ENCODE measurements at places on chromosomes 3 and 15. TPM values are rescaled to one million over a fixed set of nuclear protein-coding genes. Genes with fewer than 3 reads are reported as not detected.

DNA sequence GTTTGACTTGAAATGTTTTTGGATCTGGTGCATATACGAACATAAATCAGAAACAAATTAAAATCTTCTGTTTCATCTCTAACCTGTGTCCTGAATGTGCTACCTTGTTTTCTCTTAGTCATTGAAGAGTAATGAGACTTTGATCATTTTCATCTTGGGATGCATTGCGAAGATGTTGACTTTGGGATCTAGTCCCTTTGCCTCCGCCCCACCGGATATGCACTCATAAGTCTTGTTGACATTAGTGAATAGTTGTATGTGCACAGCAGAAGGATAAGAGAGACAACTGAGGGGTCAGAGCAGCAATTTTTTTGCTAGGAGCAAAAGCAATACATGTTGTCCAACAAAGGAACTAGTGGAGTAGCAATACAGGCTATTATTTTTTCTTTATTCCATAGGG lies 35.9 kb upstream of the SPRED1 start:
- DNase-seq: no peak

DNA sequence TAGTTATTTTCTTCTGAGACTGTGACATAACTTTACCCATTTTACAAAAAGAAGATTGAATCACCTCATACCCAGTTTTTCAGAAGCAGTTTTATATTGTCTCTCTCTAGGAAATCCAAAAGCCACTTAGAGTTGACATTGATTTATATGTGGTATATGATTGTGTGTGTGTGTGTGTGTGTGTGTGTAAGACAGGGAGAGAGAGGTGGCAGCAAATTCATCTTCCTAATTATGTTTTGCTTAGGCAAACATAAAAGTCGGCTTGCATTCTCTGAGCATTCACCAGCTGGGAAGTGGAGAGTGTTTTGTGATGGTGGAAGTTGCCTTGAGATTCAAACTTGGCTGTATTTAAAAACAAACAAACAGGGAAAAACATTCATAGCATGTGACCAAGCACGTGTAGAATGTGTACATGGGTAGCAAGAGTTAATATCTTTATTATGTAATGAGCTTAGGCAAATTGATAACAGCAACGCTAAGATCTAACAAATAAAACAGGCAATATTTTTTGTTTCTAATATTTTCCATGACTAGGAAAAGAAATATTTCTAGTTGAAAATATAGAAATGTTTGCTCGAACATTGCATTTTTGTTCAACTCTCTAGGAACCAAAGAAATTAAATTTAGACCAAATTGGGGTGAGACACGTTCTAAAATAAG lies 64.4 kb upstream of the IGF1R start:
- DNase-seq: no peak

The GPD1L gene
- 4.0 TPM for total RNA-seq

The TAGLN3 gene
- total RNA-seq: 6.4 TPM

The GOLGA8N gene
- total RNA-seq: 0.57 TPM

DNA sequence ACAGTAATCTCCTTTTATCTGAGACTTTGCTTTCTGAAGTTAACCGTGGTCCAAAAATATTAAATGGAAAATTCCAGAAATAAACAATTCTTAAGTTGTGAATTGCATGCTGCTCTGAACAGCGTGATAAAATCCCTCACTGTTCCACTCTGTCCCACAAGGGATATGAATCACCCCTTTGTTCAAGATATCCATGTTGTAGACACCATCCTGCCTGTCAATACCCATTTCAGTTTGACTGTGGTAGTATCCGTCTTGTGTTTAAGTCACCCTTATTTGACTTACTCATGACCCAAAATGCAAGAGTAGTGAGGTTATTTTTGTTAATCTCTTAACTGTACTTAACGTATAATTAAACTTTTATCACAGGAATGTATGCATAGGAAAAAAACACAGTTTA lies 435.0 kb downstream of the SHQ1 start:
- no peak for DNase-seq

DNA sequence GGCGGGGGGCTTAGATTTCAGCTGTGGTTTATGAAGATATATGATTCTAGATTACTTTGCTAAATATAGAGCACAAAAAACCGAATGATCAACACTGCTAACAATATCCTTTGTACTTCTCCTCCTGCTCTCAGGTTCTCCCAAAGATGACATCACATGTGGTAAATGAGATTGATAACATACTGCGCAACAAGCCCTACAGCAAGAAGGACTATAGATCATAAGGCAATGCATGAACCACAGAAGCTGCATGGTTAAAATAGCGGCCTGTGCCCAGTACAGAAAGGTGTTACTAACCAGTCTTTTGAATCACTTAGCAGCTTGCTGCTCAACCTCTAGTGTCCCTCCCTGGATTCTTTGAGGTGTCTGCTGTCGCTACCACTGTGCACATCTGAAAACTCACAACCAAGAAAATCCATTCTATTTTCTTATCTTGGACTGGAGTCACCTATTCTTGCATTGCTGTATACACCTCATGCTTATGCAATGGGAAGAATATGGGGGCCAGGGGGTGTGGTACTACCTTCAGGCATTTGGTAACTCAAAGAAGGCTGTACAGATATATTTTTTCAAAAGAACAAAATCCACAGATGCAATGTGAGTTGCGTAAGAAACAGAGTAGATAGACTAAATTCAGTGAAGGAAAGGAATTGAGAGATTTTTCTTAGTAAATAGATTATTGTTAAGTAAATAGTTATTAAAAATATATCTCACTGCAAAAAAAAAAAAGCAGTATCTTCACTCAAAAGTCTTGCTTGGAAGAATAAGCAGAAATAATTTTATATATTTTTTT lies 18.2 kb downstream of the SSR3 start:
- no peak for DNase-seq

DNA sequence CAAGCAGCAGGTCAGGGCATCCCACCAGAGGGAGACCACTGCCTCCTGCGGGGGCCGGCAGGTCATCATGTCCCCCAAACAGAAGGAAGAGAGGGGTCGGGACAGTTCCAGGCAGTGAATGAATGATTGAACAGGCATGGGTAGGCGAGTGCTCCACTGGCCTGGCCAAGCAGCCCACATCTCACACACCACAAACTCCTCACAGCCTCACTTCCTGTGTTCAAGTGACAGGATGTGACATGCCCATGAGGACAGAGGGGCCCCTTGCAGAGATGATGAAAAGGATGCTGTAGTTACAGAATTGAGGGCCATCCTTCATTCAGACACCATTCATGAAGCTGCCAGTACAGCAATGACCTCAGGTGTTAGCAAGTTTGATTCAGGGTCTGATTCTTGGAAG lies 3.7 kb downstream of the IQSEC1 start:
- no peak for DNase-seq

- peak; percentile 55 for DNase-seq
Observed at GRCh38 chr3:15631426-15632211, 30.1 kb downstream of the BTD start.

- no peak for DNase-seq
Observed at GRCh38 chr15:41562784-41563198, 3.8 kb downstream of the TYRO3 start.

DNA sequence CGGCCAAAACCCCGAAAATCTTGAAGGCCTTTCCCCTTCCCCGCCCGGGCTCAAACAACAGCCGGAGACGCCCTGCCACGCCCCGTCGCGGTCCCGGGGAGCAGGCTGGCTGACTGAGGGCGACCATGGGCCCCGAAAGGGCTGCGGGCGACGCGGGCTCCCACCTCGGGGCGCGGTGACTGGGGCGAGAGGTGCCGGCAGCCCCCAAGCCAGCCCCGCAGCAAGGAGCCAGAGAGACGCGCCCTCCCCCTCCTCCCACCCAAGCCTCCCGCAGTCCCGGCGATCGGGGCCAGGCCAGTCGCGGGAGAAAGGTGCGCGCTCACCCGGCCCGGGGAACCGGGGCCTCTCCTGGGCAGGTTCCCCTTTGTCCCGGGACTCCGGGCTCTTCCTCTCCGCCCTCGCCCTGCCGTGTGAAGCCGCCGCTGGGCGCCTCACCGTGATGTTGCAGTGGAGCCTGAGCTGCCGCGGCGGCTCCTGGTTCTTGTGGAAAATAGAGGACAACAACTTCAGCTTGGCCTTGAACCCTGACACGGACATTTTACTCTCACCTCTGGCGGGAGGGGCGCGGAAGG lies 30.6 kb upstream of the ZSCAN2 start:
- DNase-seq: no peak

GRCh38 chr3:53160660-53161449 lies at the start of gene PRKCD:
TSS of gene PRKCD (plus strand) at chr3:53161209. CDS start at chr3:53178423, 17,214 bp downstream.
- peak; percentile 88 for DNase-seq

The GP9 gene
- total RNA-seq: not detected

The GOLGA6B gene
- 0.33 TPM for total RNA-seq

DNA sequence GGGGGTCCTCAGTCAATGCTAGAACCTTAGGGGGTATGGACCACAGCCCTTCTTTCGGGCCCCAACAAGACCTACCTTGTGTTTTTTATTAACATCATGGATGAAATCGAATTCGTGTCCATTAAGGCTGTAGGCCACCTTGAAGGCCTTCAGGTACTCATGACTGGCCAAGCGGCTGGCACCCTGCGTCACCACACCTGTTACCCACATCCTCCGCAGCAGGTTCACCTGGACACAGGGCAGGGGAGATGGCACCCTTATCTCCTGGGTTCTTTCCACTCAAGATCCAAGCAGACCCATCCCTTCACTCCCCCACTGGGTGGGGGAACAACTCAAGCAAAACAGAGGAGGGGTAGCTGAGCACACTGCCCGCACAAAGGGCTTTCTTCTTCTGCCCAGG lies 6.6 kb downstream of the MFGE8 start:
- no peak for DNase-seq

GRCh38 chr15:42289166-42289565 lies 15.9 kb upstream of the TMEM87A start:
- DNase-seq: no peak

DNA sequence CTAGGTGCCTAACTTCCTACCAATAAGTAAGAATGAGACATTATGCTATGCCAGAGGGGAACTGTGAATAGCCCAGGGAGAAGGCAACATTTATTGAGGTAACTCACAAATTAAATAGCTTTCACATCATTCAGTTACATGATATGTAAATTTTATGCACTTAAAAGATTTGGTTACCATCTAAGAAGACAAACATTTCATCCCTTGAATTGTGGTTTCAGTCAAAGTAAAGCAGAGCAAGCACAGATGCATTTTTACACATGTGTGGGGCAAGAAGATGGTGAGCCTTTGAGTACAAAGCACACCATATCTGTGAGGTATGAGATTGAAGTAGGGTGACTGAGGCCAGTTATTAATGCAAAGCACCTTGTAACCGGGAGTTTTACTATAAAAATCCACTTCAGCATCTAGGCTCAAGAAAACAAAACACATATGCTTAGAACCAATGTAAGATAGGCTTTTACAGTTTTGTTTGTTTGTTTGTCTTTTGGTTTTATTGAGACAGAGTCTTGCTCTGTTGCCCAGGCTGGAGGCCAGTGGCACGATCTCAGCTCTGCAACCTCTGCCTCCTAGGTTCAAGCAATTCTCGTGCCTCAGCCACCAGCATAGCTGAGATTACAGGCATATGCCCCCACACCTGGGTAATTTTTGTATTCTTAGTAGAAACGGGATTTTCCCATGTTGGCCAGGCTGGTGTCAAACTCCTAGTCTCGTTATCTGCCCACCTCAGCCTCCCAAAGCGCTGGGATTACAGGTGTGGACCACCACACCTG lies 3.5 kb downstream of the PLSCR2 start:
- no peak for DNase-seq

The BCL2A1 gene
- not detected for total RNA-seq

DNA sequence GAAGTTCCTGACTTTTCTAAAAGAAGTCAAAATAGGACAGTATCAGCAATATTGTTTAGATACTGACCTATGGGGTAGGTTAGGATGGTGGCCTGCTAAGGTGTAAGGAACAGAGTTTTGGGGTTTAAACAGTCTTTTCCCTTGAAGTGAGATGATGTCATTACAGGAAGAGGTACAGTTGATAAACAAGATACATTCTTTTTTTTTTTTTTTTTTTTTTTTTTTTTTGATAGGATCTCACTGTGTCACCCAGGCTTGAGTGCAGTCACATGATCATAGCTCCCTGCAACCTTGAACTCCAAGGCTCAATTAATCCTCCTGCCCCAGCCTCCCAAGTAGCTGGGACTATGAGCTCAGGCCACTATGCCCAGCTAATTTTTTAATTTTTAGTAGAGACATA lies 33.3 kb downstream of the SLC25A36 start:
- DNase-seq: no peak

GRCh38 chr3:31766669-31767068 lies 214.4 kb downstream of the OSBPL10 start:
- DNase-seq: no peak

Data from H9 (cell line).